ENCODE measurements at places on chromosomes 12 and 14.

- no peak for DNase-seq
Measured at GRCh38 chr12:73531752-73532151, 1005.9 kb upstream of the ATXN7L3B start.

- no peak for DNase-seq
Measured at GRCh38 chr12:2967651-2968050, 8.5 kb downstream of the TEAD4 start.

DNA sequence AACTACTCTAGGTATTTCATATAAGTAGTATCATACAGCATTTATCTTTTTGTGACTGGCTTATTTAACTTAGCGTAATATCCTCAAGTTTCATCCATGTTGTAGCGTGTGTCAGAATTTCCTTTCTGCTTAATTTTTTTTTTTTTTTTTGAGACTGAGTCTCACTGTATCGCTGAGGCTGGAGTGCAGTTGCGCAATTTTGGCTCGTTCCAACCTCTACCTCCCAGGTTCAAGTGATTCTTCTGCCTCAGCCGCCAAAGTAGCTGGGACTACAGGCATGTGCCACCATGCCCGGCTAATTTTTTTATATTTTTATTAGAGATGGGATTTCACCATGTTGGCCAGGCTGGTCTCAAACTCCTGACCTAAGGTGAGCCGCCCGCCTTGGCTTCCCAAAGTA, 28.9 kb downstream of the PNMA1 start:
- no peak for DNase-seq

GRCh38 chr14:60575008-60575407, 66.1 kb downstream of the SIX6 start:
- DNase-seq: no peak

- peak; percentile 82 for DNase-seq
Measured at GRCh38 chr12:42705863-42706262, 116.3 kb upstream of the PRICKLE1 start.

GRCh38 chr14:59464486-59465315, 479 bp downstream of the GPR135 start:
- DNase-seq: no peak

DNA sequence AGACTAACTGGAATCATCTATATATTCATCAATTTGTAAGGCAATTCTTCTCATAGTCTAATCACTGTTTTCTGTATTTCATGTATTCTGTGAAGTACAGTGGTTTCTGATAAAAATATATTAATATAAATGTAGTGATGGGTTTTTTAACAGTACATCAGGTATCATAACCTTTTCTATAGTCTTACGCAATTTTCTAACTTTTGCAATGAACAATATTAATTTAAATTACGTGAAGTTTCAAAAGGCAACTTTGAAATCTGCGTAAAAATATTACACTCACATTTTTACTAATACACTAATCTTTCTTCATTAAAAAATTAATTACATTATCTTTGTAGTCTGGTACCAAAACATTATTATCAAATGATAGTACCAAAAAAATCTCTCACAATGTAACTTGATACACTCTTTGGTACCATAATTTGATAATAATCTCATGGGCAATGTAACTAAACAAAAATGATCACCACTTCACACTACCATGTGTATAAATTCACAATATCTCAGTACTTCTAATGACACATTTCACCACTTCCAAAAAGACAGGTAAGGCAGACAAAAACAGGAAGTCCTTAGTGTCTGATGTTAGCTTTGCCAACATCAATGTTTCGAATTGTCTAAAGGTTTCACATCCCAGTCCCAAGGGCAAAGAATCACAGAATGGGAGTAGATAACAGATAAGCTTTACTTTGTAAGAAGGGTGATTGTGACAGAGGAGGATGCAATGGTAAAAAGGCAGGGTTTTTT, 8.7 kb downstream of the DNAI7 start:
- DNase-seq: no peak

DNA sequence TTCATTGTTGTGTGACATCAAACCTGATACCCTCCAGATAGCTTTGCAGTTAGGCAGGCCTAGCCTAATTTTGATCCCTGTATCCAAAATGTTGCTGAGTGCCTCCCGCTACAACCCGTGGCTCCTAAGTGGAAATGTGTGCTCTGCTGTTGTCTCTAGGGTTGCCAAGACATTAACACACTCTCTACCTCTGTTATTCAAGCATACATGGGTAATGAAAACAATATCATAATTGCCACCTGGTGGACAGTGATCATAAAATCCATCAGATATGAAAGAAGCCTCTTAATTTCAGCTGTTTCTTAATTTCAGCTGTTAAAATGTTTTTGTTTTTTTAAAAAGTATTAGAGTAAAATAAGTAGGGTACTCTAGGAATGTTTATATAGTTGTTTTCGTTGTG, 93.5 kb downstream of the PLEKHA5 start:
- DNase-seq: no peak

DNA sequence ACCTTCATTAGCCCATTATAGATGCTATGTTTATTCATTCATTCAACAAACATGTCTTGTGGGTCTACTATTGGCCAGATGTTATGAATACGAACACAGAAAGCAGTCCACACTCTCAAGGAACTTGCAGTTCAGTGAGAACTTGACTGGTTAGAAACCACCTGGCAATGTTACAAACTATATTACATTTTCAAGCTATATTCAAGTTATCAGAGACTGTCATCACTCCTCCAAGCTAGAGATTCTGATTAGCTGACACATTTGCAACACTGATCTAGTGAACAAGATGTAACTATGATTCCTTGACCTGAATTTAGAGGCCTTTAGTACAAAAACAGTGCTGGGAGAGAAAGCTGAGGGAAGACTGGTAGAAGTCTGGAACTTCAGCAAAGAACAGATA, 170.7 kb upstream of the EEA1 start:
- DNase-seq: no peak
